ENCODE measurements at places on chromosomes 7 and 10. TPM values are rescaled to one million over a fixed set of nuclear protein-coding genes. Genes with fewer than 3 reads are reported as not detected.

KLF6 gene
- 71.8 TPM for total RNA-seq

SLC35G1 gene
- 2.9 TPM for total RNA-seq

CDC14C gene
- not detected for total RNA-seq

GRID1 gene
- not detected for total RNA-seq

VWDE gene
- not detected for total RNA-seq

ANKRD61 gene
- 0.40 TPM for total RNA-seq

NUTM2B gene
- total RNA-seq: not detected

PRR15 gene
- 0.30 TPM for total RNA-seq

DMTF1 gene
- 19.1 TPM for total RNA-seq

SPDYE2B gene
- total RNA-seq: not detected

UNC5B gene
- total RNA-seq: 3.3 TPM

PLAC9 gene
- total RNA-seq: 1.7 TPM

THSD7A gene
- 4.0 TPM for total RNA-seq

STK31 gene
- 0.05 TPM for total RNA-seq

ZNF365 gene
- total RNA-seq: 0.33 TPM

SLC26A3 gene
- total RNA-seq: not detected

ZNF467 gene
- total RNA-seq: 1.2 TPM

DNA2 gene
- 8.7 TPM for total RNA-seq

IFIT3 gene
- 61.5 TPM for total RNA-seq

FAM20C gene
- total RNA-seq: 22.7 TPM

AKR1C1 gene
- 0.30 TPM for total RNA-seq

GPR85 gene
- 0.30 TPM for total RNA-seq

CDNF gene
- total RNA-seq: 0.44 TPM

GPC2 gene
- total RNA-seq: 0.89 TPM

ANK3 gene
- total RNA-seq: 3.1 TPM

OR2A7 gene
- total RNA-seq: not detected

ATOH7 gene
- not detected for total RNA-seq

BMPER gene
- not detected for total RNA-seq

PRSS37 gene
- total RNA-seq: not detected

MYO1G gene
- total RNA-seq: 0.25 TPM

HKDC1 gene
- not detected for total RNA-seq

LZTS2 gene
- total RNA-seq: 95.7 TPM

BTBD16 gene
- total RNA-seq: not detected

FAM24B gene
- total RNA-seq: 11.1 TPM

VSTM4 gene
- 0.40 TPM for total RNA-seq

CPEB3 gene
- 0.73 TPM for total RNA-seq

NRAP gene
- total RNA-seq: not detected
